ENCODE measurements at places on chromosomes 2 and 18.

DNA sequence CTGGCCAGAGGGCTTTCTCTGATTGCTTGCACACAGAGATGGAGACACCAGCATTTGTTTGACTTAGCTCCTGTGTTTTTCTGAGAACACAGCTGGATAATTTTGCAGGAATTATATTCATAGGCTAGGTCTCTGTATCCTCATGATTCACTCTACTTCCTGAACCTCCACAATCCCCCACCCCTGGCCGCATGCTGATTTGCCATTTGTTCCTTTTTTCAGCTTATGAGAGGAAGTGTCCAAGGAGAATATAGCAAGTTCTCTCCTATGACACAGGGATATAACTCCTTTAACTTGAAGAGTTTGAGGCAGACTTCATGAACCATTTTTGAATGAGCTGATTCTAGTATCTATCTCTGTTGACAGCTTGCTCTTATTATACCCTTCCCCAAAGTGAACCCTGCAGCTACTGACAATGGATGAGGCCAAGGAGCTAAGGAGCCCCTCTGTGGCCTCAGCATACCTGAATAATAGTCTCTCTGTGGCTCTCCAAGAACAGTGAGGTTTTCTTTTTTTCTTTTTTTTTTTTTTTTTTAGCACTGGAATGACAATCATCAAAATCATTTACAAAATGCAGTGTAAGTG lies 15.4 kb downstream of the CAVIN2 start:
- DNase-seq, result no peak

GRCh38 chr18:48788373-48788772 lies 162.4 kb downstream of the SMAD7 start:
- no peak for DNase-seq

DNA sequence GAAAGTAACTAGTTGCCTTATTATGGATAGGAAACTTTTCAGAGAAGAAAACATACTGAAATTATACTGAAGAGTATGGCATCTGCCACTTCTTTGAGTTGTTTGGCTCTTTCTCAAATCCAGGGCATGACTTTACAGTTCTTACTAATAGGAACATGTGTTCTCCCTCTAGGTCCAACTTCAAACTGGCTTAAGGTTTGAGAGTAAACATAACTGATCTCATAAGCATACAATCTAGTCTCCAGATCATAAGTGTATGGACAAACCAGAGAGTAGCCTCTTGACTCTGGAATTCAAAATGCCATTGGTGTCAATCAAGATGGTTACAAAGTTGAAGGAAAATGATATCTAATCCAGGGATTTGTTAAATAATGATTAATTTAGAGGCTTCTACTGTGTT lies 101.5 kb downstream of the NYAP2 start:
- no peak for DNase-seq

DNA sequence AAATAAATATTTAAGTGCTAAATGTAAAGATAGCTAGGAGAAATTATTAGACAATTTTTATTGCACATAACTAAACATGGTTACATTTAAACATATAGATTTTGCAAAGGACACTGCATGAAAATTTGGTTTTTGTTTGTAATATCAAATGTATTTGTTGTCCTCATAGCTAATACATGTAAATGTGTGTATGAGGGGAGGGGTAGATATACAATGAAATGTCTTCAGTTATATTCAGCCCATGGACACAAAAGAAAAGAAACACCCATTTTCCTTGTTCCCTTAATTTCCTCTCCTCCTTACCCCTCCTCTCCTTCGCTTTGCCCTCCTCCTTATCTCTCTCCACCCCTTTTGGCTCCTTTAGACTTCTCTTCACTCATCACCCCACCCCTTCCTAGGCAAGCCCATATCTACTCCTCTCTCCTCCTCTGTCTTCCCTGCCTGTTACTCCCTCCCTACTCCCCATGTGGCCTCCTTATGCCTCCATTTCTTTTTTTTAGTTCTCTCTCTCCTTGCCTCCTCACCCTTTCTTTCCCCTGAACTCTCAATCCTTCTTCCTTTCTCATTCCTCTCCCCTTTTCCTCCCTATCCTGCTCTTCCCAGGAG lies 1.4 kb downstream of the COL3A1 start:
- DNase-seq, result no peak

DNA sequence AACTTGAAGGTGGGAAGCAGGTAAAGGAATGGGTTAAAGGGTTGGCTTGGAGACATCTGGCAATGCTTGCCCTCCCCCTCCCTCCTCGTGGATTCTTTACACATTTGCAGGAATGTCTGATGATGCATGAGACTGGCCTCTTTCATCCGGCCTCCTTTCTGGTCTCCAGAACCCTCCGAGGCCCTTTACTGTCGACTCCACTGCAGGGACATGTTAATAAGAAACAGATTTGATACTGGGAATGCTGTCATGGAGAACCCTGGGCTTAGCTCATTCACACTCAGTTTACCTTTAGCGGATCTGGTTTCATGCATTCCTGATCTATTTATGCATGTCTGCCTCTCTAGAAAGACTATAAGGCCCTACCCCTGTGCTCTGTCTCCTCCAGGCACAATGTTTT lies 238.7 kb downstream of the TGIF1 start:
- no peak for DNase-seq

DNA sequence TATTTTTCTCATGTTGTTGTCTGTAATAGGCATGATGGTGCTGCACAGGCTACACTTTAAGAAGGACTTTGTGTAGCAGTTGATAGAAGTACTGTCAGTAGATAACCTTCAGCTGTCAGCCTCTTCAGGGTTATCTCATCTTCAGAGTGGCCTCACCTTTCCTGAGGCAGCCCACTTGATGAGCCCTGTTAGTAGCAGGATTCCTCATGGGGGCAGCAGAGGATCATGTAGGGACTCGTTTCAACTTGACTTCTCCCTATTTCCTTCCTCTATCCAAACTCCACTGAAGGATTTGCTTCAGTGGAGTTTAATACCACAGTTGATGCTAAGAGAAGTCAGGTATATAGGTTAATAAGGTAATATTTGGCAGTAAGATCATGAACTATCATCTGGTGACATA lies 530.3 kb upstream of the FSIP2 start:
- DNase-seq, result no peak

DNA sequence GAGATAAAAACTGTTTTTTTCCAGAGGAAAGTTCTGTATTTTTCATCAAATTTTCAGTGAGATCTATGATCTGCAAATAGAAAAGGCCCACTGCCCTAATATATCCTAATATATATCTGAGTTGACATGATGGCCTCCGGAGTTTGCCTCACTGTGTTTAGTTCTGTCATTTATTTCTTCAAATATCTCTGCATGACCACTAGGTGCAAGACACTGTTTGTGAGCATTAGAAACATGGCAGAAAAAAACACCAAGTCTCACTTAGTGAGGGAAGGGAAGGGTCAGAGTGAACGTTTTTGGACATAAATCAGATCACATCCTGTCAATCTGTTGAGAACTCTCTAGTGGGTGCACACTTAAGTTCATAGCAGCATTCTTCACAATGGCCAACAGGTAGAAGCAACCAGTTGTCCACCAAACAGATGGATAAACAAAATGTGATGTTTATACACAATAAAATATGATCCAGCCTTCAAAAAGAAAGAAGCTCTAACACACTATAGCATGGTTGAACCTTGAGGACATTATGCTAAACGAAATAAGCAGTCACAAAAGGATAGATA lies 53.4 kb downstream of the SPIRE1 start:
- no peak for DNase-seq

DNA sequence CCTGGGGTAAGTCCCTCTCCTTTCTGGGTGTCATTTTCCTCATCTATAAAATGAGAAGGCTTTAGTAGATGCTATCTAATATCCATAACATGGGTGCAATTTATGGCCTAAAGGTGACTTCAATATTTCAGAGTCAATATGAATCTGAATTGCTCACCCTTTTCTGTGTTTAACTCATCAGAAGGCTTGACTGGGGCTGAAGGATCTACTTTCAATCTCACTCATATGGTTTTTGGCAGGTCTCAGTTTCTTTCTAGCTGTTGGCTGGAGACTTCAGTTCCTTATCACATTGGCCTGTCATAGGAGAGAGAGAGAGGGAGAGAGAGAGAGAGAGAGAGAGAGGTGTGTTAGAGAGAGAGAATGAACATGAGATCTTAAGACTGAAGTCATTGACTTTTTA lies 343.7 kb upstream of the MEX3C start:
- no peak for DNase-seq

GRCh38 chr2:163571423-163572102 lies 164.2 kb downstream of the FIGN start:
- no peak for DNase-seq

Data from NCI-H2107 (cell line).